H9 (cell line): ENCODE measurements at places on chromosomes 3 and 15.

GRCh38 chr3:37826502-37826901 is 35.2 kb upstream of the CTDSPL start:
- DNase-seq, result no peak

DNA sequence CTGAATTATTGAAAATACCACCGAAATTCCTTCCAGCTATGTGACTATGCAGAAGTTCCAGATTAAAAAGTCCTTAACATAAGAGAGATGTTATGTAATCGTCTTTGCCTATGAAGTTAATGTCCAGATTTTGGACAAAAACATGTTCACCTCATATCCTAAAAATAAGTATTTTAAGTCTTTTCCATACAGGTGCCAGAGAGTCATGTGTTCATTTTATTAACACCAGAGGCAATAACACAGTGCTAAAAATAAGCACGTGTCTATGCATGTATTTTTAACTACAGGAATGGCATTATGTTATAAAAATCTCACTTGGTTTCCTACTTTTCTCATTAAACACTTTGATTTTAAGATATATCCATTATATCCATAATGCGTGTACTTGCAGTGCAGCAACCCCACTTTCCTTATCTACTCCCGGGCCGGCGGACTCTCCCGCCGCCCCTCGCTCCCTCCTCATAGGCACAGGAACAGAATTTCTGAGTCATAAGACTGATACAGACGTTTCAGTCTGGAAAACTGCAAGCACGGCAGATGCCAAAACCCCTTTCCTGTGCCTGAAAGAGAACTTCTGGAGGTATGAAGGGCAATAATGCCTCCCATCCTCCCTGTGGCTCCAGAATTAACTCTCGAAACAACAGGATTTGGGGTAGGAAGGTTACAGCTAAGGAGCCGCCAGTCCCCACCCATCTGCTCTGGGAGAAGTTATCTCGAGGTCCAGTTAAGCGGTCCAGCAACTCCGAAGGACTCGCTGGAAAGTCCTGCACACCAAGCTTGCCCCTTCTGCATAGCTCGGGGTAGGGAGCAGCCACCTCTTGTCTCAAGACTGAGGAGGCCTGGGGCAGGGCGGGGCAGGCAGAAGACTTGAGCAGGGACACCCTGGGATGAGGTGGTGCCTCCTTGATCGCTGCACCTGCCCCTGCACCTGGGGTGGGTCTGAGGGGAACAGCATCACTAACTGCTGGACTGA is 22.3 kb upstream of the PSTPIP1 start:
- no peak for DNase-seq

DNA sequence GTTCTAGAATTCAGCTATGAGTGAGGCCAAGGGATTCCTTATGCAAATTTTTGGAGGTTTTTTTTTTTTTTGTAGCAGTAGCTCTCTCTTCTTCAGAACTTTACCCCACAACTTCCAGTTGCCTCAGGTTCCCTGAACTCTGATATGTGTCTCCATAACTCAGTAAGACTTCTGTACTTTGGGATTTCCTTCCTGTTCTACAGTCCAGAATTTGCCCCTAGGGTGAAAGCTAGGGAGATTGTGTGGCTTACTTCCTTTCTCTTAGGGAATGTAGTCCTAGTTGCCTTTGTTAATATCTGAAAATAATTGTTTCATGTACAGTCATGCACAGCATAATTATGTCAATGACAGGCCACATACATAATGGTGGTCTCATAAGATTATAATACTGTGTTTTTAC is 30.8 kb downstream of the LRRC28 start:
- DNase-seq, result no peak

- peak; percentile 79 for DNase-seq
Measured at GRCh38 chr15:38002883-38003477, 68.5 kb downstream of the TMCO5A start.

DNA sequence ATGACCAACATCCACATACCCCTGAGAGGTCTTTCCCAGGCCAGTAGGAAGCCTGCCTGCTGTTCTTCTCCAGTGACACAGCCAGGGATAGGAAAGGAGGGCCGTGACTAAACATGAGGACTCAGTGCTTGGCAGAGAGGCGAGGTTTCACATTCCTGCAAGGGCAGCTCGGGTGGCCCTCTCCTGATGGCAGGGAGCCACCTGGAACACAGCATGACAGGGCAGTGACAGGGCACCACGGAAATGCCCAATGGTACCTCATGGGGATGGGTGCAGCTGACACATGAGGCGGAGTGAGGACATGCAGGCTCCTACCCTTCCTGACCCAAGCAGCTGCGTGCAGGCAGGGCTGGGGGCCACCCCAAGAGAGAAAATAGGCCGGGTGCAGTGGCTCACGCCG is 7.4 kb upstream of the TGM5 start:
- no peak for DNase-seq

- no peak for DNase-seq
Measured at GRCh38 chr3:186115239-186115996, 6.5 kb upstream of the ETV5 start.

DNA sequence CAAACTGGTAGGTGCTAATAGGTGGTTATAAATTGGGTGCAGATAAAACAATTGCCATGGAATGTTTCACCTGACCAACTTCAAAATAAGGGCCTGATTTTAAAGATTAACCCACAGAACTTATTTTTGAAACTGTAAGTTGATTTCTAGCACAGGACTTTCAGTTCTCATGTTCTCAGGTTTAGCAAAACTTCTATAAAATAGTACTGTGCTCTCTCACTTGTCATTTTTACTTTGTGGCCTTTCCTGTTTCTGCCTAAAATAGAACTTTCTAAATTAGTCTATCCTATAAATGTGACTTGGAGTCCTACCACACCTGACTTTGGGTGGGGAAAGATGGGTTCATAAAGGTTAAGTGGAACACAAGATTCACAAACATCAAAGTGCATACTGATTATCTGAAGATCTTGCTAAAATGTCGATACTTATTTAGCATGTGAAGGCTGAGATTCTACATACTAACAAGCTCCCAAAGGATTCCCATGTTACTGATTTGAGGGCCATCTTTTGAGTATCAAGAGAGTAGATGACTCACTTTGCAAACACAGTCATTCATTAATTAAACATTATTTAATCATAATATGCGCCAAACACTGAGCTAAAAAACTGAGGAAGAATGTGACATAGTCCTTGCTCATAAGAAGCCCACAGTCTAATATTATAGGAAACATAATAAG is 38.6 kb downstream of the BTLA start:
- no peak for DNase-seq

- DNase-seq, result no peak
Measured at GRCh38 chr15:35626571-35627318, 80.8 kb upstream of the DPH6 start.

GRCh38 chr15:57883701-57884100 is 177.2 kb downstream of the POLR2M start:
- DNase-seq, result no peak
